ENCODE measurements at places on chromosomes 5 and 9.

DNA sequence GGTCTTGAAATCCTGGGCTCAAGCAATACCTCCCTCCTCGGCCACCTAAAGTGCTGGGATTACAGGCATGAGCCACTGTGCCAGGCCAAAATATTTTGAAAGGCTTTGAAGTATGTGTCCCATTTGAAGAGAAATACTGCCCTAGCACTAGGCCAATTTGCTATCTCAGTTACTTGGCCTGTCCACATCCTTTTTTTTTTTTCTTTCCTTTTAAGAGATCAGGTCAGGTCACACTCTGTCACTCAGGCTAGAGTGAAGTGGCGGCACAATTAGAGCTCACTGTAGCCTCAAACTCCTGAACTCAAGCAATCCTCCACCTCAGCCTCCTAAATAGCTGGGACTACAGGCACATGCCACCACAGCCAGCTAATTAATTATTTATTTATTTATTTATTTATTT, 84.2 kb downstream of the NR6A1 start:
- DNase-seq = no peak

- peak; percentile 80 for DNase-seq
These were observed 106.8 kb upstream of the PTGER4 start for GRCh38 chr5:40572937-40573336.

DNA sequence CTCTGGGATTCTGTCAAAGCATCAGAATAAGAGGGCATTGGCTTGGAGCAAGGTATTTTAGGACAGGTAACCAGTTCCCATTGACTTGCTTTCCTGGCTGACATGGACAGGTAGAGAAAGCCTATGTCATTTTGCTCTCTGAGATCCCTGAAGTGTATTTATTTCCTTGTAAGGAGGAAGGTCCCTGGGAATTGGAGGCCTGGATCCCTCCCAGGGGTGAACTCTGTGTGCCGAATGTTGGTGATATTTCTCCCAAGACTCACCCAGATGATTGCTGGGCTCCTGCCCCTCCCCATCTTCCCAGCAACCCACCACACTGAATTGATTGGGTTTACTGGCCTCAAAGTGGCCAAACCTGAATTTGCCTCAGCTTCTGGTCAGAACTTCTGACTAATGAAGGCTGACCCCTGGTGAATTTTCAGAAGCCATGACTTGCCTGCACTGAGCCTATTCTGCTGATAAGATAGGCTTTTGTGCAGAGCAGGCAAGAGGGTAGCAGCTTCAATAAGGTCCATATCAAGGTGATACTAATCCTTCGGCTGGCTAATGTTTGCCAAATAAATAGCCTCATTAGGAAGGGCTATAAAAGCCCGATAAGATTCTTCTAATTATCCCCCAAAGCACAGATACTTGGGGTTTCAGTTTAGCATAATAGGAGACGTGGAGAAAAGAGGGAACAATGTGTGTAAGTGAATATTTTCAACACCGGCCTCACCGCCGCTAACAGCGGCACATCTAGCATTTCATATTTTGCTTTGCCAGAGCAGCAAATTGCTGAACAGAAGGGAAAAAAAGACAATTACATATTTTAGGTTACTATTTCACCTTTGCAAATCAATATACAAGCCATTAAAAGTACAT, 152.9 kb upstream of the PITX1 start:
- DNase-seq = no peak

DNA sequence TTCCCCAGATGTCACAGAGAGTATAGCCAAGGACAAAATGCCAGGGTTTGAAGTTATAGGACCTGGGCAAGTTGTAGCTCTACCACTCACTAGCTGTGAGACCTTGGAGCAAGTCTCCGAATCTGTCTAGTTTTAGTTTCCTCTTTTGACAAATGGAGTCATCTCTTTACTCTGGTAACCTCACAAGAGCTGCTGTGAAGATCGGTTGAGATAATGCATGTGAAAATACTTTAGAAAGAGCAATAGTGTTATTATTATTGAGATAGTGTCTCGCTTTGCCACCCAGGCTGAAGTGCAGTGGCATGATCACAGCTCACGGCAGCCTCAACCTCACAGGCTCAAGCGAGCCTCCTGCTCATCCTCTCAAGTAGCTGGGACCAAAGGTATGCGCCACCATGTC, 117.9 kb upstream of the NR5A1 start:
- DNase-seq = no peak

- no peak for DNase-seq
These were observed 492.2 kb downstream of the ENC1 start for GRCh38 chr5:74148321-74148720.

GRCh38 chr5:9474219-9475002, 71.5 kb downstream of the SEMA5A start:
- no peak for DNase-seq

DNA sequence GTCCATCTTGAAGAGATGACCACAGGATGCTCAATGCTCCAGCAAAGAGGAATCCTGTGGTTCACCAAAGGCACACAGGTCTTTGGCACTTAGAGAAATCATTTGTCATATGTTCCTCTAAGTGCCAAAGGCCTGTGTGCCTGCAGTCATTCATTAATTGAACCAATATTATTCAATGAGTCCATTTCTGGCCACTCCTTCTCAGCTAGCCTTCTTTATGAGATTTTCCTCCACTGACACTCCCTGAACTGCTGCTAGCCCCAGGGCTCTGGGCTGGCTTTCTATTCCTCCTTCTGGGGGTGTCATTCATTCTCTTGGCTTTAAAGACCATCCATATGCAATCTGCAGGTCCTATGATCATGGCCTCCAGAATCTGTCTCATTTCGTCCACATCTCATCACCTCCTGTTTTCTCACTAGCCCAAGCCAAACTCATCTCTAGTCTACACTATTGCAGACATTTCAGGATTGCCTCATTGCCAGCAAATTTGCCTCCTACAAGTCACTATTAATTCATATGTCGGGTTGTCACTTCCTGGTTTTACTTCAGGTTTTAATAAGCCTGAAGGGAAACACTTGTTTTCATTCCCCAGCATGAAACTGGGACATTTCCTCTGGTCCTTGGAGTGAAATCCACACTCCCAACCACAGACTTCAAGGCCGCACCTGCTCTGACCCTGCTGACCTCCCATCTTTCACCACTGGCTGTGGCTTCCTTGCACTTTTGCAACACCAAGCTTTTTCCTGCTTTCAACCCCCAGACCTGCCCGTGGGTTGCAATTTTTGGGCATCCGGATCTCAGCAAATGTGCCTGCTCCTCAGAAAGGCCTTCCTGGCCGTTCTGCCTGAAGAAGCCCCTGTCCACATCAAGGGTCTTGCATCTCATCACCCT, 35.1 kb downstream of the KCNIP1 start:
- DNase-seq = no peak

DNA sequence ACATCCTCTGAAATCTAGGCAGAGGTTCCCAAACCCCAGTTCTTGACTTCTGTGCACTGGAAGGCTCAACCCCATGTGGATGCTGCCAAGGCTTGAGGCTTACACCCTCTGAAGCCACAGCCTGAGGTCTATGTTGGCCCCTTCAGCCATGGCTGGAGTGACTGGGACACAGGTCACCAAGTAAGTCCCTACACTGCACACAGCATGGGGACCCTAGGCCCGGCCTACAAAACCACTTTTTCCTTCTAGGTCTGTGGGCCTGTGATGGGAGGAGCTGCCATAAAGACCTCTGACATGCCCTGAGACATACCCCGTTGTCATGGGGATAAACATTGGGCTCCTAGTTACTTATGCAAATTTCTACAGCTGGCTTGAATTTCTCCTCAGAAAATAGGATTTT, 418.8 kb upstream of the CCNH start:
- no peak for DNase-seq

GRCh38 chr5:122101636-122102285, 23.7 kb upstream of the LOX start:
- DNase-seq = peak; percentile 73

GRCh38 chr9:96719521-96719920, 58.4 kb downstream of the ZNF510 start:
- no peak for DNase-seq
